NCI-H187 (cell line): ENCODE measurements at places on chromosomes 6 and 20.

- no peak for DNase-seq
Measured at GRCh38 chr20:62700261-62700930, 8.2 kb upstream of the NTSR1 start.

DNA sequence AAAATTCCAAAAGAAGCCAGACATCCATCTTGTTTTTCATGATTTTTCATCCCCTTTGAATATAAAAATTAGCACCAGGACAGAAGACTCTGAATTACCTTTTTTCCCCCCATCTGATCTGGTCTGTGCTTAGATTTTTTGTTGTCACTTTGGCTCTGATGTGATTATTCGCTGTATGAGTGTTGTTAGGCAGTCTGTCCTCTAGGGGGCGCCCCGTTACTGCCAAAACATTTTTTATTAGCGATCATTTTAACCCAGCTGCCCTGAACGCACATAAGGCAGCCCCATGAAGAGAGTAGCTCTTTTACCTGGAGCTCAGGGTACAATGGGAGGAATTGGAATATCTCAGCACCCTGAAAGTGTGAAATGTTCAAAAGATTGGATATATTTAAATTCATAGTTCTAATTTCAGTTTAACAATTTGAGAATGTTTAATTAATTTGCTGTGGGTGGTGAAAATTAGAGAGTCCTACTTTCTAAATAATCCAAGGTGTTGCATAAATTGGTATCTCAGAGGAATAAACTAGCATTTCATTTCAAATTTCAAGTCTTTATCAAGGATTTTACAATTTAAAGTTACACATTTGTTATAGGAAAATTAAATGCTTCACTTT, 60.8 kb downstream of the PRPH2 start:
- DNase-seq, result peak; percentile 58

DNA sequence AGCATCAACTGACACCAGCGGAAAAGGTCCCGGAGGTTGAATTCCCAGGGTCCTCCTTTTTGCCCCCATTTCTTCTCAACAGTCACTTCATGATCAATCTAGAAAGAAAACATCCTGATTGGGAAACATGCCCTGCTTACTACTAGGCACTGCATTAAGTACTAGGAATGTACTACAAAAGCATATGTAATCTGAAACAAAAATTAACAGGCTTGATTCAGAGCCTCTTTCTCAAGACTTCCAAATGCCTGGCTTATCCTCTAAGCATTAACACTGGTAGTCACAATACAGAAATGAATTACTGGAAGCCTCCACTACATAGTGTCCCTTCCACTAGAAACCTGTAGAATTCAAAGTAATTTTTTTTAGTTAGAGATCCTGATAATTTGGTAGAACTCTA, 84.5 kb upstream of the LYRM2 start:
- no peak for DNase-seq

GRCh38 chr6:107493158-107494057, 3.5 kb downstream of the SOBP start:
- peak; percentile 41 for DNase-seq

DNA sequence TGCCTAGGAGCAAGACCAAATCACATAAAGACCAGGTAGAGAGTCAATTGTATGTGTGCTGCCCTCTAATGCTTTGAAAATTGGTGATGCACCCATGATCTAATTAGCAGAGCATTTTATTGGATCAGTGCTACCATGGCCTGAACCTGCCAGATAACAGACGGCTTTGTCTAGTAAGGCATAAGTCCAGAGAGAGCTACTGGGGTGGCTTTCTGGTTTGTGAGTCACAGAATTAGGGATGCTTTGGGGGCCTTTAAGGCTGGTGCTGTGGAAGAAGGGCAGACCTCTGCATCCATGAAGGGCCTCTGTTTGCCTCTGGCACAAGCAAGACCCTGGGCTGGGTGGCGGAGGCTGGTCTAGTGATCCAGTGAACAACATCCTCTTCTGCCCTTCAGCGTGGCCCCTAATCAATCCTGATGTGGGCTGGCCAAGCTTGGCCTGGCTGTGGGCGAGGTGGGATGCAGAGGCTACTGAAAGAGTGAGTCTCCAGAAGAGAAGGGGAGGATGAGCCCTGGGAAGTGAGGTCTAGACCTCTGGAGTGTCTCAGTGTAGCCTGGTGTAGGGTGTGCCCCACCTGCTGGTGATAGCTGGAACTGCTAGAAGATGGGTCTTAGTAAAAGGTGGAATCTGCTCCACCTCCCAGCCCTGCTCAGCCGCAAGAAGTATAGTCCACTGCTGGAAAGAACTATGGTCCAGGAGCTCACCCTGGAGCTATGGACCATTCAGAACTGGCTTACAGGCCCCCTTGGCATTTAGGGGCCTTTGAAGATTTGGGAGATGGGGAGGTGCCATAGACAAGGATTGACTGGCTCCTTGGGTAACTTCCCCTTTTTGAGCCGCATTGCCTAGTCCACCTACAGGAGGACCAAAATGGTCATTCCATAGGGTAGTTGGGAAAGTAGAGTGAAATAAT, 36.7 kb upstream of the AAR2 start:
- DNase-seq, result peak; percentile 27

DNA sequence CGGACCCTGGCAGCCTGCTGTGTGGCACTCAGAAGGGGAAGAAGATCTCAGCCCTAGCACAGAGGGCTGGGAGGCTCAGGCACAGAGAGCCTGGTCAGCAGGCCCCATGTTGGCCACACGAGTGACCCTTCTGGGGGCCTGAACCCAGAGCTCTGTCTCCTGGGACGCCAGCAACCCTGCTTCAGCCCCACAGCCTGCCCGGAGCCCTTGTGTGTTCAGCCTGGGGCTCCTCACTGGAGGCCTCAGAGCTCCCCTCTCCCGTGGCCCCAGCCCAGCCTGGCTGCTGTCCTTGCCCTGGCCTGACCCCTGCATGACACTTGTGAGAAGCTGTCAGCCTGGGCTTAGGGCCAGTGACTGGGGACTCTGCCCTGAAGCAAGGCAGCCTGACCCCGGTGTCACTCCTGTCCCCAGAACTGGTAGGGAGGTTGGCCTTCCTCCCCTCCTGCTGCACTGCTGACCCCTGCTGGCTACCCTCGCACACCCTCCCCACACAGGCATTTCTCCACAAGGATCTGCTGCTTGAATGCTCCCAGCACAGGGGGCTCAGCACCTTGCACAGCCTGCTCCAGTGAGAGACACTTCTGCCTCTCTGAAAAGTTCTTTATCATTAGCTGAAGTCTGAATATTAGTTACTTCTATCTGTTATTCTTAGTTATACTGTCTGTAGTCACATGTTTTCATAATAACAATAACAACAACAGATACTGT, 15.4 kb upstream of the IP6K3 start:
- peak; percentile 42 for DNase-seq

DNA sequence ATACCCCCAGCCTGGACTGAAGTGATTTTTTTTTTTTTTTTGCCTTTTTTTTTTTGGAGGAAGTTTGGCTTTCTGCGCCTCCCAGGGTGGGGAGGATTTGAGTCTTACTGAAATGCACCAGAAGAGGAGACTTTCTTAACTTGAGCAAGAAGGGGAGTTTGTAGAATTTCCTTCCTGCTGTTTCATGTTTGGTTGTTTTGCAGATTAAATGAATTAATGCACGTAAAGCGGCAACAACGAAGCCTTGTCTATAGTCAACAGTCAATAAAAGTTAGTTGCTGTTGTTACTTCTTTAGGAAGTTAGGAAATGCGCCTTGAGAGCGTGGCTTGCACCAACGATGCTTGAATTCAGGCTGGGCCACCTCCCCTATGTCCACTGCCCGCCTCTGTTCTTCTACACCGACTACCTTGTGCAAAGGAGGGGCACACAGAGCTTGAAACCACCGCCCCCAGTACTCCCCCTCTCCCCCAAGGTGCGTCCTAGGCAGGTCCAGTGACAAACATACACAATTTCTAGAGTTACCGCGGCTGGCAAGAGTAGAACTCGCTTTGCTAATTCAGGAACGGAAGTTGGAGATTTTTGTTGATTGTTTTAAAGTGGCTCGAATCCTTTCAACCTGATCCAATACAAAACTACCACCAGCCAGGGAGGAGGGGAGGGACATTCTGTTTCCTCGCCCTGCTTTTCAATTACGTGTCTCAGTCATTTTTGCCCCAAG, 830 bp upstream of the CYP24A1 start:
- no peak for DNase-seq

DNA sequence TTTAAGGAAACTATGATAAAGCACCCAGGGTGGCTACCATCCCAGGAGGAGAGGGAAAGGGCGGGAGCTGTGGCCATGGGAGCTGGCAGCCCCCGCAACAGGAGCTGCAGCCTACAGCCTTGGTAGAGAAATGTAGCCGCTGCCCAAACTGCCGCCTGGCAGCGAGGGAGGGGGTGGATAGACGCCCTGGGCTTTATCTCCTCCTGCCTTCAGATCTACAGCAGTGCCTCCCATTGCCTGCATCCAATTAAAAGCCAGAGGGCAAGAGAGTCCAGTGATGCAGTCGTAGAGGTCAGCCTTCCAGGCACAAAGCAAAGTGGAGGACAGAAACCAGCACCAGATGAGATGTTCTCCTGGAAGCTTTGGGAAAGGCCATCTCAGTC, 35.0 kb upstream of the ZFAND3 start:
- DNase-seq, result no peak

DNA sequence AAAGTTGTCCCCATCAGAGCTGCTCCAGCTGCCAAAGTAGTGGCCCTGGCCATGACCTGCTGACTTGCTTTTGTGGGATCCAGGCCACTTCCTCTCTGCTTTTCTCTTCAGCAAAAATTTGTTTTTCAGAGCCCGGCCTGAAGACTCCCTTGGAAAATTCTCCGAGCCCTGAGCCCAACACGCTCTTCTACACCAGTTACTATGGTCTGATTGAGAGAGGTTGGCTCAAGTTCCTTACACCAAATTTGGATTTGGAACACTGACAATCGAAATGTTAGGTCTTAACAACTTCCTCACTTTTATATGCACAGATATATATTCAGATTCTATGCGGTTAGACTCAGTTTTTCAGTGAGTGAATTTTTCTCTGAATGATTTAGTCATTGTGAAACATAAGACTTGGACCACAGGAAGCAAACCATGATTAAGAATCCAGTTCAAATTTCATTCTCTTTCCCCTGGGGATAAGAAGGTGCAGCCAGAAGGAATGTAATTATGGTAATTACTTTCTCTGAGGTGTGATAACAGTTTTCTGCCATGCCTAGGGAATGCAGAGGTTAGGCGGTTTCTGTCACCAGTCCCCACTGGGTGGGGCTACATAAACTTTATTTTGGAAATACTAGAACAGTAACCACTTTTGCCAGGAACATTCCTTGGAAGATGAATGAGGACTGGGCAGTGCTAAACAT, 365.2 kb downstream of the SYNE1 start:
- DNase-seq, result no peak

DNA sequence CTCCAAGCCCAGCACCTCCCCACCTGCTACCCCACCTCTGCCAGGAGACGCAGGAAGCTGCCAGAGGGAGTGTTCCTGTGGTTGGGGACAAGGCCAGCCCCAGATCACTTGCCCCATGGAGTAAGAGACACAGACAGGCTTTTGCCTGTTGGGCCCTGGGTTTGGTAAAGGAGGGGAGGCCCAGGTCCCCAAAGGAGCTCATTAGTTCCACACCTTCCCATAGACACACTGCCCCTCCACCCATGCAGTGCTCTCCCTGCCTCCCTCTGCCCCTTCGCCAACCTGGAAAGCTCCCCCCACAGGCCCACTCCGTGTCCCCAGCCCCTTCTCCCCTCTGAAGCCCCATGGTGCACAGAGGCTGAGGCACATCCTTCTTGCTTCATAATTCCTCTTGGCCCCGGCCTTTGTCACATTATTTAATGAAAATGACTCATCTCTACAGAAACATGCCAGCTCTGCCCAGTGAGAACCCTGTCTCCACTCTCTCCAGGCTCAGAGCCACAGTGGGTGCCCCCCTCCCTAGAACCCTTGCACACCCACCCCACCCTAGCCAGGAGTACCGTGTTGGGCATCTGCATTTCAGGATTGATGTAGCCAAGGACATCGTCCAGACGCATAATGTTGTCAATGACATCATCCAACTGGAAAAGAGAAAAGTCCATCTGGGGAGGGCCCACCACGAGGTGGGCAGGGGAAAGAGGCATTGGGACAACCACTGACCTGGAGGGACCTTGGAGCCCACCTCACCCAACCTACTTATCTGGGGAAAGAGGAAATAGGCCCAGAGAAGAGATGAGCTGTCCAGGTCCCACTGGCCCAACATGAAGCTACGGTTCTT, 46.0 kb downstream of the TFEB start:
- no peak for DNase-seq

DNA sequence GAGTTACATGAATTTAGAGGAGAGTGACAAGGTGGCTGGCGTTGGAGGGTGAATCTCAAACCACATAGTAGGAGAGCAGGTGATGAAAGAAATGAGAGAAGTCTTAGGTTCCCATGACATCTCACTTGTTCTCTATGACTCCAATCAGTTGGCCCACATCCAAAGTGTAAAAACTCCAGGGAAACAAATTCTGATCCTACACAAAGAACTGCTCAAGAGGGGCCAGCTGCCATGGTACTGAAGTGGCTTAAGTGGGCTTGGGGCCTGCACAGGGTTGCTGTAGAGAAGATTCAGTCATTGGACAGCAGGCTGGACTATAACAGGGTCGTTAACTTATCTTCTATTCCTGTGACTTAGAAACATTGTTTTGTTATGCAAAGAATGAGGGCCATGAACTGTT, 7.6 kb upstream of the ADGRF4 start:
- DNase-seq, result no peak

- no peak for DNase-seq
Measured at GRCh38 chr20:50824137-50824536, 29.3 kb downstream of the BCAS4 start.

DNA sequence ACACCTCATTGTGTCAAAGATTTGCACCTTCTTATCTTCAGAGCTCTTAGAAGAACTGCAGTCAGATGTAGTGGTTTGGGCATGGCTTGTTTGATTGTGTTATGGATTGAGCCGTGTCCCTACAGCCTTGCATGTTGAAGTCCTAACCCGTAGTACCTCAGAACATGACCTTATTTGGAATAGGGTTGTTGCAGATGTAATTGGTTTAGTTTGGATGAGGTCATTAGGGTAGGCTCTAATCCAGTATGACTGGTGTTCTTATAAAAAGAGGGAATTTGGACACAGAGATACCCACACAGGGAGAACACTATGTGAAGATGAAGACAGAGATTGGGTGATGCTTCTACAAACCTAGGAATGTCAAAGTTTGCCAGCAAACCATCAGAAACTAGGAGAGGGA, 35.4 kb upstream of the PHACTR2 start:
- DNase-seq, result no peak

GRCh38 chr6:347232-347631, 44.3 kb upstream of the IRF4 start:
- DNase-seq, result no peak

DNA sequence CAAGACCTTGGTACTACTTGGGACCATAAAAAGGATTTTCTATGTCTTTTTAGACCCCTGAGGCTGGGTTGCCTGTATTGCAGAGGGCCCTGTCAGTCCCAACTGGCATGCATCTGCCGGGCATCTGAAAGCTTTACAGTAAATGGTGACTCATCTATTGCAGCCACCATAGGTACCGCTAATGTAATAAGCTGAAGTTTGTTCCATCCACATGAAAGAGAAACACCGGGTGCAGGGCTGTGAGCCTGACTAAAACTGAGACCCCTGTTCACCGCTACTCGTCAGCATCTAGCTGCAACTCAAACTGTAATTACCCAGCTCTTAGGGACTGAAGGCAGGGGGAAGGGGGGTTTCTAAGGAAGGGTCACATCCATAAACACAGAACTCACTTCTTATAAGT, 49.5 kb downstream of the TRERF1 start:
- DNase-seq, result no peak
